ENCODE measurements at places on chromosomes 3 and 15.
A peak's percentile ranks its signal among the peaks of the same experiment; 100 is the strongest.

GRCh38 chr3:151837057-151837456, 23.1 kb downstream of the AADAC start:
- DNase-seq, result peak; percentile 98

GRCh38 chr15:42033214-42033873, 12.5 kb upstream of the PLA2G4E start:
- DNase-seq, result no peak

DNA sequence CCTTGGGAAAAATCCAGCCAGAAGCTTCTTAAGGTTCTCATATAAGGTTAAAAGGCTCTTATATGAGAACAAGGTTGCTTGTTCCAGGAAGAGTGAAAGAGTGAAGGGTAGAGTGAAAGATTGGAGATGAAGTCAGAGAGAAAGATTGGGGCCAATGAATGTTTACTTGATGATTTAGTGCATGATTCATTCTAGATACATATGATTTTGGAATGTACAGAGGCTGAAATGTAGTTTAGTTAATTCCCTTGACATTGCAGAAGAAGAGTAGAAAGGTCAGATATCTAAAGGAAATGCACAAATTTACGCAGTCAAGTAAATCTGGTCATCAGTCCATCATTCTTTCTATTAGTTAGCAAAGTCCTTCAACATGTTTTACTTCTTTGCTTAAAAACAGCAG, 619.8 kb upstream of the ZNF717 start:
- DNase-seq, result peak; percentile 10

- no peak for DNase-seq
Observed at GRCh38 chr3:16462679-16463078, 50.8 kb downstream of the RFTN1 start.

DNA sequence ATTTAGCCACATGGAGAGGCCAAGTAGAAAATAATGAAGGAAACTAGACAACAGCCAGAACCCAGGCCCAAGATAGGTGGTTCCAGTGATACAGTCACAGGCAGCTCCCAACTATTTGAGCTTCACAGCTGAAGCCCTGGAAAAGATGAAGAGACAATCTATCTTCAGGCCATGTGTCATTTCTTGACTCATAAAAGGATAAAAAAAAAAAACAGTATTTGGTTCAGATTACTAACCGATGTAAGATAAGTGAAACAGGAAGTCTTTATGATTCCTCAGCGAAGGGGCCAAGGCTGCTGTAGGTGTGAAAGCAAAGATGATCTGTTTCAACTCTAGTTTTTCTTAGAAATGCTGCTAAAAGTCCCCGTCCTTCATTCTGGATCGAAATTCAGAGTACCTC, 394.6 kb downstream of the ZNF385D start:
- DNase-seq, result peak; percentile 5

GRCh38 chr3:71062037-71062932, 521.2 kb downstream of the FOXP1 start:
- DNase-seq, result peak; percentile 66

- no peak for DNase-seq
Observed at GRCh38 chr3:56874269-56874668, 72.5 kb upstream of the ARHGEF3 start.

DNA sequence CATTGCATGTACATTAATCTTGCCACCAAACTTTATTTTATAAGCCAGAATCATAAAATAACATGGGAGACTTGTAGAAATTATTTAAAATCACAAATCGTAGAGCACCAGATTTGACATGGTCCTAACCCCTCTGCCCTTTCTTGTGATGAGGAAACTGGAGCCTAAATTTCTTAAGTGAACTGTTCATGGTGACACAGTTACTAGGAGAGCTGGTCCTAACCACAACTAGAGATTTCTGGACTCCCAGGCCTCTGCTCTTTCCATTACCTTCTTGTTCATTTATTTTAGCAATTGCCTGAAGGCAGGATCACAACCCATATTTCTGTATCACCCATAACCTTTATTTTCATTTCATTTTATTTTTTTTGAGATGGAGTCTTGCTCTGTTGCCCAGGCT, 352.5 kb downstream of the LPP start:
- no peak for DNase-seq

GRCh38 chr3:18046131-18046915, 303.9 kb upstream of the TBC1D5 start:
- no peak for DNase-seq

DNA sequence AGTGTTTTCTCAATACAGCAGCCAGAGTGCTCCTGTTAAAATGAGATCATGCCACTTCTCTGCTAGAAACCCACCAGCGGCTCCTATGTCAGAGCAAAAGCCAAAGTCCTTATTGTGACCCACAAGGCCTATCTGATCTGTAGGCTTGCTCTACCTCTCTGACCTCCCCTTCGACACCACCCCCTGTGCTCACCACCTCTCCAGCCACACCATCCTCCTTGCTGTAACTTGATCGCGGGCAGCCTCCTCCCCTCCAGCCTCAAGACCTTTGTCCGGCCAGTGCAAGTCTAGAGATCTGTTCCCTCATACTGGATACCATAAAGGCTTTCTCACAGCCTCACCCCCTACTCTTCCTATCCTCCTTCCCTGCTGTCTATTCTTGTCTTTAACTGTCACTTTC, 1.9 kb upstream of the IGDCC4 start:
- DNase-seq, result no peak

GRCh38 chr3:38353151-38353550, 6.6 kb downstream of the XYLB start:
- no peak for DNase-seq

- peak; percentile 93 for DNase-seq
Observed at GRCh38 chr3:143135150-143135549, 15.6 kb downstream of the CHST2 start.

DNA sequence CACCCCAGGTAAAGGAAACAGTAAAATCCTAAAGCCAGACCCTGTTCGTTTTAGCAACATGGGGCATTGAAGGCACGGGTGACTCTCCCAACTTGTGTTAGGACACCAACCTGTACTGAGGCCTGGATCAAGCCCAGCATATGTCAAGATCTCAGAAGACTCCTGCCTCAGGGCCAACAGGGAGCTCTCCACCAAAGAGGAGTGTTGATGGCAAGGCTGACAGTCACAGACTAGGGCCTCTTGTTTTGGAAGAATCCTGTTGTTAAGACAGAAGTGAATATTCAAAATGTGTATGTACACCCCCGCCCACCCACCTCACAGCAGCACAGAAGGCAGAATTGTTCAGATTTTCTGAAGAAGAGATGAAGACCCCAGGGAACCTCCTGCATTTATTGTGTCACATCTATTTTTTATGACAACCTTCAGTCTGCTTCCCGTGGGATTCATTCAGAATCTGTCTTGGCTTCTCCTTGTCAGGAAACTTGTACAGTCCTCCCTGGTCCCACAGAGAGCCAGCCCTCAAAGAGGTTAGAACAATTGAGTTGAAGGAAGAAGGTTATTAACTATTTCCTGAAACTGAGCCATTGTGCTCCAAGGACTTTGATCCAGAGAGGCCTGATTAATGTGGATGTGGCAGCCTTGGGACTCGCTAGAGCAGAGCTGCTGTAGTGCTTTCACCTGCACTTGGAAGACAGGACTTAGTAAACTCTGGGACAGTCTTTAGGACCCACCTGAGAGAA, 61.7 kb upstream of the PLXNA1 start:
- DNase-seq, result no peak

GRCh38 chr15:31004220-31004733, 12.8 kb upstream of the MTMR10 start:
- DNase-seq, result no peak

- peak; percentile 37 for DNase-seq
Observed at GRCh38 chr3:10344147-10344943, 23.4 kb upstream of the SEC13 start.

DNA sequence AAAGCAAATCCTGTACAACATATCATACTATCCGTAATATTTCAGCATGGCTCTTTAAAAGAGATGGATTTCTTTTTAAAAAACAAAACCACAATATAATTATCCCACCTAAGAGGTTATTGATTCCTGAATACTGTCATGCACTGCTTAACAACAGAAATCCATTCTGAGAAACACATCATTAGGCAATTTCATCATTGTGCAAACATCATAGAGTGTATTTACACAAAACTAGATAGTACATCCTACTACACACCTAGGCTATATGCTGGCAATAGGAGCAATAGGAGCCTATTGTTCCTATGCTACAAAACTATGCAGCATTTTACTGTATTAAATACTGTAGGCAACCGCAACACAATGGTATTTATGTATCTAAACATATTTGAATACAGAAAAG, 242.0 kb downstream of the NEK10 start:
- peak; percentile 81 for DNase-seq

DNA sequence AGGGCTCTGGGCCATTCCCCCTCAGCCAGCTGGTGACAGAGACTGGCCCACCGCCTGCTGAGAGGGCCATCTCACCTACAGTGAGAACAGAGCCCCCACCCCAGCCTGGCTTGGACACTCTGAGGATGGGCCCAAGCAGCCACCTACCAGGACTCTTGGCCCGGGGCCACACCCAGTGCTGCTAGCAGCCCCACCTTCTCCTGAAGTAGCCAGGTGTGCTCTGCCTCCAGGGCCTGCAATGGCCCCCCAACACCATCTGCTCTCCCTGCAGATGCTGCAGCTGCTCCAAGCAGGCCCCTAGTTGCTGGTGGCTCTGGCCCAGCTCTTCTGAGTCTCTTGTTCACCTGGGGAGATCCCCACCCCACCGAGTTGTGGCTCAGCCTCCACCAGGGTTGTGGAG, 6.8 kb upstream of the CLK3 start:
- DNase-seq, result no peak

DNA sequence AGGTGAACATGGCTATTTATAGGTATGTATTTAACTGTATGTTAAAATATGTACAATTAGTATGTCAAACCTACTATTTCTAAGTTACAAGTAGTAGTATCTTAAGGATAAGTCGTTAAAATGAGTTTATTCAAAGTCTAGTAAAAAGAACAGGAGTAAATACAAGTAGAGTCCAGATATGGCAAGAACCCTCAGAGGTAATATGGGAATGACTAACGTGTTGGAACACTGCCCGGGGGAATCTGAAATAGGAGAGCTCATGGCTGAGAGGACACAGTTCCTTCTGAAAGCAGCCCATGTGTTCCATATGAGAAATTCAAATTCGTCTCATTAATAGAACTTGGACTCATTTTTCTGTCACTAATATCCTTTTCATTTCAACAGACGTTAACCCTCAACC, 158.8 kb downstream of the CLSTN2 start:
- peak; percentile 64 for DNase-seq

DNA sequence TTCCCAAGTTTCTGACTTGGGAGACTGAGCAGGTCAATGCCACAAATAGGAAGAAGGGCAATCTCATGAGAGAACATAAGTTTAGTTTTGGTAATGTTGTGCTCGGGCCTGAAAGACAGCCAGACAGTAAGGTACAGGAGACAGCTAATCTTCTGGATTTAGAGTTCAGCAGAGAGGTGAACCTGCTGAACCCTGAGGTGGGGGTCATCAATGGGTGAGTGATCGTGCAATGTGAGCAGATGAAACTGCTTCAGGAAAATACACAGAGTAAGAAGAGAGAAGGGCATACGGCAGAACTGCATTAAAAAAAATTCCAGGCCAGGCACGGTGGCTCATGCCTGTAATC, 23.3 kb downstream of the RUBCN start:
- no peak for DNase-seq

- DNase-seq, result no peak
Observed at GRCh38 chr15:91114301-91114700, 14.2 kb downstream of the SV2B start.
